SIG-M5 (cell line): ENCODE measurements at places on chromosomes 3 and 15.

DNA sequence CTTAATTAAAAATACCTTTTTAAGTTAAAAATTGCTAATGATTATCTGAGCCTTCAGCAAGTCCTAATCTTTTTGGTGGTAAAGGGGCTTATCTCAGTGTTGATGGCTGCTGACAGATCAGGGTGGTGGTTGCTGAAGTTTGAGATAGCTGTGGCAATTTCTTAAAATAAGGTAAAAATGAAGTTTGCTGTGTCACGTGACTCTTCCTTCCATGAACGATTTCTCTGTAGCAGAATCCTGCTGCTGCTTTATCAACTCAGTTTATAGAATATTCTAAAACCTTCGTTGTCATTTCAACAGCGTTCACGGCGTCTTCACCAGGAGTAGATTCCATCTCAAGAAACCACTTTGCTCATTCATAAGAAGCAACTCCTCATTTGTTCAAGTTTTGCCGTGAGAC is 110.1 kb downstream of the SUCNR1 start:
- no peak for DNase-seq

- DNase-seq = no peak
Observed at GRCh38 chr15:98787936-98788757, 139.8 kb downstream of the IGF1R start.

DNA sequence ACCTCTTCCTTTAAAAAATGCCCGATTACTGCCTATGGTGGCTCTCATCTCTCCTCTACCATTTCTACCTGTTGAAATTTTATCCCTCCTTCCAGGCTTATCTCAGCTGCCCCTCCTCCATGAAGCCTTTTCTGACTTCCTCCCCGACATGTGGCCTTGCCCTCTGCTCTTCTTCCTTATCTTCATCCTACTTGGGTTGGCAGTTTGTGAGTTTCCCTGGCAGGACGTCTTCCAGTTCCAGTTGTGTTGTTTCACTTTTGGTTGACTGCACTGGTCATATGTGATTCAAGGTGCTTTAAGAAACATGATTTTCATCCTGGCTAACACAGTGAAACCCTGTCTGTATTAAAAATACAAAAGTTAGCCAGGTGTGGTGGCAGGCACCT is 4.4 kb downstream of the DLL4 start:
- no peak for DNase-seq

DNA sequence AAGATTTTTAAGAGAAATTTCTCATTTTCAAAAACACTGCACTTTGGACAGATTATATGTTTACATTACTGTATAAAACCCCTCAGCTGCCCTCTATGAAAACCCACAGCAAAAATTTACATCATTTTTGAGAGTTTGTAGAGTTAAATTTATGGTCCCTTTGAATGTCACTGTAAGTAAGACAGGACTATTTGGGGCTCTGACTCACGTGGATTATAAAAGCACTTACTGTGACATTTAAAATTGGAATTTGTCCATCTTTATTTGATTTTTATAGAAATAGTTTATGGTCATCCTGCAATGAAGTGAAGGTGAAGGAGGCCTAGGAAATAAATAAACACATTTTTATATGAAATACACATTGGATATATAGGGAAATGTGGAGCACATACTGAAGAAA is 149.6 kb downstream of the GAP43 start:
- no peak for DNase-seq

DNA sequence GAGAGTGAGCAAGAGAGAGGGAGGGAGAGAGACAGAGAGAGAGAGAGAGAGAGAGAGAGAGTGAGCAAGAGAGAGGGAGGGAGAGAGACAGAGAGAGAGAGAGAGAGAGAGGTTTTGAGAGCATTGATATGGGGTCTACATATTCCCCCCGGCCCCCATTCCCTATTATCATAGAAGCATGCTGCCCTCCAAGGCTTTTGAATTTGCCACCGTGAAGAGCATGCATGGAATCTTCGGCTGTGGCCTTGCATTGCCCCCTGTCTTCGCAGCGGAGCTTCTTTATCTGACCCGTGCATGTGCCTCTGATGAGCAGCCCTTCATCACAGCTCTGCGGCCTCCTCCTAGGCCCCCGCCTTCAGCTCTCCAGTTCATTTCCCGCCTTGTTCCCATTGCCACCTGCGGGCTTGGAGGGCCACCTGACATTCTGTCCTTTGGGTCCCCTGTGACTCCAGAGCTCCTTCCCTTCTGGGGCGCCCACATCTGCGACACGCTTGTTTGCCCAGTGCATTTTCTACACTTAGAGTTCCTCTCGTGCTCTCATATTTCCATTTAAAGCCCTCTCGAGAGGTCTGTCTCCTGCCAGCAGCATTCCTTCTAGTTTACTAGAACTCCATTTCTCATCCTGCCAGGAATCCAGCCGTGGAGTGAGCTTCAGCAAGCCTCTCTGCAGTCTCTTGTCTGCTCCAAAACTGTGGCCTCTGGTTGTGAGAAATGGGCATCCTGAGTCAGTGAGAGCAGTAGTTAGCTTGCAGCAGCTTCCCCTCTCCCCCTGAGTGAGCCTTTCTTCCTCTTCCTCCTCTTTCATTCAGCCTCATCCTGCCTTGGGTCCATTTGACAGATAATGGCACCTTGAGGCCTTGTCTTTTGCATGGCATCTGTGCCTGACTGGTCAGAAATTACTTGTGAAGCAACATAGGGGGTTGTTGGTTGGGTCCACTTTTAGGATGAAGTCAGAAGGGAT is 25.3 kb downstream of the LPP start:
- no peak for DNase-seq
